ENCODE measurements at places on chromosomes 11 and 22.

- H3K4me1 ChIP-seq, result no peaks in the 10 kb centered on the region
- H3K4me3 ChIP-seq, result no peak overlapping the region
- H3K36me3 ChIP-seq, result no peaks in the 10 kb centered on the region
Measured at GRCh38 chr11:38384568-38384967, 1786.5 kb upstream of the RAG2 start.

- no peak overlapping the region for H3K4me3 ChIP-seq
- H3K36me3 ChIP-seq, result no peaks in the 10 kb centered on the region
- DNase-seq, result no peak
- peaks cover 24% of the 10 kb centered on the region for H3K27me3 ChIP-seq
- no peaks in the 10 kb centered on the region for H3K4me1 ChIP-seq
Measured at GRCh38 chr11:112817376-112817775, 143.8 kb upstream of the NCAM1 start.

GRCh38 chr22:30857791-30858190 lies 110.8 kb downstream of the MORC2 start:
- no peak overlapping the region for H3K27ac ChIP-seq
- H3K4me1 ChIP-seq, result no peaks in the 10 kb centered on the region
- no peaks in the 10 kb centered on the region for H3K27me3 ChIP-seq

DNA sequence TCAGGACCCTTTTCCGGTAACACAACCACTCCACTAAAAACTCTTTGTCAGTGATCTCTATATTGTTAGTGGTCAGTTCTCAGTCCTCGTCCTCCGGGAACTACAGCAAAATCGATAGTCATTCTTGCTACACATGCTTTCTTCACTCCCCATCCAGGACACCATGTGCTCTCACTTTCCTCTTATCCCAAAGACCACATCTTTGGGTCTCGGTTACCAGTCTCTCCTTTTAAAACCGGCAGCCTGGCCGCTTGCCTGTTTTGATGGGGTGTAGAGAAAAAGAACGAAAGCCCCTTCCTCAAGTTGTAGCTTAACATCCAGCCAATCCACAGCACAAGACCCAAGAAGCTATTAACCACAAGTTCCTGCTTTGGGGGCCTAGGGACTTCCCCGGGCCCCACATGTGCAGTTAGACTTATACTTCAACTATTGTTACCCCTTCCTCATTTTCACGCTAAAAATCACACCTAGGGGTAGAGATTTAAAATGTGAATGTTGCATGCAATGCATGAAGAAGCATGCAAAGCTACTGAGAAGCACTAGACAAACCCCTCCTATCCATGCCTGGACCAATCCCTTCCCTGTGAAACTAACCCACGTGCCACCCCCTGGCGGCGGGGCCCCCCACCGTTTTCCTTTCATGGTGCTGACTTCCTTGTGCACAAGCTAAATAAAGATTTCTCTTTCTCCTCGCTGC lies 1.5 kb upstream of the TOLLIP start:
- H3K27me3 ChIP-seq, result no peaks in the 10 kb centered on the region
- peaks cover 21% of the 10 kb centered on the region for H3K36me3 ChIP-seq
- DNase-seq, result no peak
- H3K4me3 ChIP-seq, result peak overlapping the region; percentile 81

GRCh38 chr11:100555931-100556330 lies 131.2 kb upstream of the ARHGAP42 start:
- no peaks in the 10 kb centered on the region for H3K27me3 ChIP-seq
- no peaks in the 10 kb centered on the region for H3K4me1 ChIP-seq
- H3K27ac ChIP-seq, result no peak overlapping the region
- no peak for DNase-seq
- H3K36me3 ChIP-seq, result peaks cover 1% of the 10 kb centered on the region

DNA sequence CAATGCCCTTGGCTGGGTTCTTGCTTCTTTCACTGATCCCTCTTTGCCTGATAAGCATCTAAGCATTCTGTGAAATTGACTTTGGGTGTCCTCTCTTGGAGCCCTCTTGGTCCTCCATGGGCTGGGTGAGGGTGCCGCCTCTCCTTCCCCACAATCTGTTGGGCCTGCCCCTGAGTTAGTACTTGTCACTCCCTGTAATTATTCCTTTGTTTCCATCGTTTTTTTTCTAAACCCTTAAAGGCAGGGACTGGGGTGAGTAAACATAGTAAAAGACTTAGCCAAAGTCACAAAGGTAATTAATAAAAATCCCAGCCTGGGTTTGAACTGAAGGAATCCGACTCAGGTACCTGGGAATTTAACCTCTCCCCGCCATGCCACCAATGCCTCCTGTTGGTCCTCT lies 188.1 kb downstream of the MYO18B start:
- H3K36me3 ChIP-seq, result no peaks in the 10 kb centered on the region
- no peak for DNase-seq
- no peak overlapping the region for H3K27ac ChIP-seq

DNA sequence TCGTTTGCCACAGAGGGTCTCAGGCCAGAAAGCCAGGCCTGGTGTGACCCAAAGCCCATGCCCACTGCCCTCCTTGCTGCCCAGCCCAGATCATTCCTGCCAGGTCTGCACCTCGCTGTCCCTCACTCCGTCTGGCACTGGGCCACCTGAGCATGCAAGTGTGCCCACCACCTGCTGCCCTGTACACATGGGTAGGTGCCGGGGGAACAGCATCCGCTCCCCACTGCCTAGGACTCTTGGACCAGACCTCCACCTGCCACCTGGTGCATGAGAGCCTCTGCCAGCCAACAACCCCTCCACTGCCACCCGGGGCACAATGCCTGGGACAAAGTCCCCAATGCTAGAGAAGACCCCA lies 12.5 kb downstream of the MGAT3 start:
- H3K27me3 ChIP-seq, result peaks cover 7% of the 10 kb centered on the region
- H3K27ac ChIP-seq, result no peak overlapping the region
- DNase-seq, result no peak
- H3K4me1 ChIP-seq, result peaks cover 14% of the 10 kb centered on the region
- no peak overlapping the region for H3K4me3 ChIP-seq

DNA sequence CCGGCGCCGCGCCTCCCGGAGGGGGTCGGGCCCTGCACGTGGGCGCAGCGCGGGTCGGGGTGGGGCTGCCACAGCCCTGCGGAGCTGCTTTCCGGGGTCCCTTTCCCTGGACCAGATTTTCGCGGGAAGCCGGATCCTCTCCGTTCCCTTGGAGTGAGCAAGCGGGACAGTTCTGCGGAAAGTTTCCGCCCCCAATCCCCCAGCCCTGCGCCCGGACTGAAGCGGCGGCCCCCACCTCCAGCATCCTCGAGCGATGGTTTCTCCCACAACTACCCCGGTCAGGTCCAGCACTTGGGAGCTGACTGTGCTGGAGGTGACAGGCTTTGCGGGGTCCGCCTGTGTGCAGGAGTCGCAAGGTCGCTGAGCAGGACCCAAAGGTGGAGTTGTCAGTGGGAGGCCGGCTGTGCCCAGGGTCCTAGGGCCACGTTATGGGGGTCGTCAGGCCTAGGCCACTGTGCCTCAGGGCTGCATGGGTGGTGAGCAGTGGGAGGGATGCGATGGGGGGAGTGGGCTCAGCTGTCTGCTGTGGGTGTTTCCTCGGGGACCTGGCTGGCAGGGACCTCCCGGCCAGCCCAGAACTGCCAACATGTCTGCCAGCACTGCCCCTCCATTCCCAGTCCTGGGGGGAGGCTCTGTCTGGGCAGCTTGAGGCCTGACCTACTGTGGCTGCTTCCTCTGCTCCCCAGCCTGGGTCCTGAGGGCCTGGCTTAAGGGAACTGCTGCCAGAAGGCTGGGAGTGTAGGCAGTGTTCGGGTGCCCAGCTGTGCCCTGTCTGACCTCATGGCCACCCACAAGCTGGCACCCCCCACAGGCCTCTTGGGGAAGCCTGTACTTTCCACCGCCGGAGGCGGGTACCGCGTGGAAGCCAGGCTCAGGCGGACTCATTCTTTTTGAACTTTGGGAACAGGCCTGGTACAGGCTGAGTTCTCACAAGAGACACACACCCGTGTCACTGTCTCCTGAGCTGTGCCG lies 726 bp downstream of the ST3GAL4 start:
- peaks cover 38% of the 10 kb centered on the region for H3K4me1 ChIP-seq
- DNase-seq, result no peak
- H3K27me3 ChIP-seq, result no peaks in the 10 kb centered on the region

DNA sequence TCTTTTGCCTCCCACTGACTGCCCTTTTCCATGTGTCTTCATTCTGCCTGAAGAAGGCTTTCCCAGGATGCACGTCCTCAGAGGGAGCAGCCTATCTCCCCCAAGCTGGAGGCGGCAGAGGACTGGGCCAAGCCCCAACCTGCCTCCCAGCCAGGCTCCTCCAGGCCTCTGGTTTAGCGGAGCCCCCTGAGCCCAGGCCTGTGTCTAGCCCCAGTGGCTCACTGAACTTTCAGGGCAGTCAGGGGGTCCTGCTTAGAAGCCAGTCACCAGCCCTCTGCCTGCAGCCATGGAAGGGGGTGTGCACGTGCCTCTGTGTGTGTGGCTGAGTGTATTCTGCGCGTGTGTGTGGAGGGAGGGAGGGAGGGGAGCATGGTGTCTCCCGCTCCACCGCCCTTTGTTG lies 10.4 kb upstream of the GRK2 start:
- peaks cover 66% of the 10 kb centered on the region for H3K36me3 ChIP-seq
- peaks cover 37% of the 10 kb centered on the region for H3K4me1 ChIP-seq
- no peak for DNase-seq

DNA sequence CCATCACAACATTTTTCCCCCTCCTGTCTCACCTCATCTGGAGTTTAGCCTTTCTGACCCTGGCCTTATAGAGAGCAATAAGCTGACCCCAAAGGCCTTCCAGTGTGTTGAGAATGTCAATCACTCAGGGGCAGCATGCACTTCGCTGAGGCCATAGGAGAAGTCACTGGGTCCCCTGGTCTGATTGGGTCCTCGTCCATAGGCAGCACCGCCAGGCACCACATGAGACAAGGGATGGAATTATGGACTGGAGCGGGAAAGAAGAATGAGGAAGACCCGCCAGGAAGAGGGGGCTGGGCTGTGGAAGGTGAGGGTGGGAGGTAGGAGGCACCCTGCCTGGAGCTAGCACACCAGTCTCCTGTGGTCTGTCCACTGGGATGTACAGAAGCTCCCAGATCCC lies 72.9 kb downstream of the DSCAML1 start:
- no peaks in the 10 kb centered on the region for H3K36me3 ChIP-seq
- H3K27me3 ChIP-seq, result peaks cover 21% of the 10 kb centered on the region
- no peak overlapping the region for H3K4me3 ChIP-seq
- no peaks in the 10 kb centered on the region for H3K4me1 ChIP-seq

DNA sequence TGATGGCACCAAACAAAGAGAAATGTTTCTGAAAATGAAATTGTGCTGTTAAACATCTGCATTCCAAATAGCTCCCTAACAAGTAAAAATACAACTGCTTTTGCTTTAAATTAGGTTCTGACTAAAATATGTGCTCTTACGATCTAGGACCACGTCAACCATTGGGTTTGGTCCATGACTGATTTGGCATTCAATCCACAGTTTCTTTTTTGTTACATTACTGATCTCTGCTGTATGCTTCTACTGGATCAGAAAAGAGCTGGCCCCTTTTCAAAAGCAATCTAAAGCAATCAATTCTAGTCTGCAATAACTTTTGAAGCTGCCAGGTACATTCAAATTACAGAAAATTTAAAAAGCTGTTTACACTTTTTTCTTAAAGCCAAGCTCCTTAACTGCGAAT lies 1047.1 kb upstream of the CCDC90B start:
- no peaks in the 10 kb centered on the region for H3K27me3 ChIP-seq
- no peaks in the 10 kb centered on the region for H3K36me3 ChIP-seq
- H3K4me3 ChIP-seq, result no peak overlapping the region
- DNase-seq, result no peak
- no peak overlapping the region for H3K27ac ChIP-seq

DNA sequence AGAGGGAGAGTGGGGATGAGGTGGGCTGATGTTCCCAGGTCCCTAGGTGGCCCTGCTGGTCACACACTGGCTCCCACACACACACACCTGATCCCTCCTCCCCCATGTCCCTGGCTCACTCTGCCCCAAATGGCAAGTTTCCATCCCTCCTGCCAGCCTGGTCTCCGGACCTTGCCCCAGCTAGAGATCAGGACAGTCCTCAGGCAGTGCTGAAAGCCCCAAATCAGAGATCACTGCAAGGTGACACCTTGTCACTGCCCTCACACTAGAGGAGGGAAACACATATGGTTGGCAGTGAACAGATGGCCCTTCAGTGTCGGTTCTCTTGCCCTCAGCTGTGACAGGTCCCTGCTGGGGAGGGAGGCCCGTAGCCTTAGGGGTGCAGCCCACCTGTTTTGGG lies 7.6 kb downstream of the TMPRSS5 start:
- H3K27me3 ChIP-seq, result no peaks in the 10 kb centered on the region
- no peaks in the 10 kb centered on the region for H3K36me3 ChIP-seq
- H3K4me1 ChIP-seq, result no peaks in the 10 kb centered on the region
- H3K4me3 ChIP-seq, result no peak overlapping the region

DNA sequence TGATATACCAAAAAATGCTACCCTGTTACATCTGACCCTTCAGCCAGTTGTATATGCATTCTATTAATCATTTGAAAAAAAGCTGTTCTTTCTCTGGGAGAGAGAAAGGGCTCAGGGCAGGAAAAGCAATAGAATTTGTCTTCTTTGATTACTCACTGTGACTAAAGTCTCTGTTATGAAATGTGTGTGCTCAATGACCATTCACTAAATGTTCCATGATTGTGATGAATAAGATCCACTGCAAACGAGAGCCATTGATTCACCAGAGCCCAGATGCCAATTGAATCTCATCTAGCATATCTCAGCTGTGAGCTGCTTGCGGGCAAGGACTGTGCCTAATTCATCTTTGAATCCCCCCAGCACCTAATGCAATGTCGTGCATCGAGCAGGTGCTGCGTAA lies 184.3 kb downstream of the OPCML start:
- no peak overlapping the region for H3K27ac ChIP-seq
- no peaks in the 10 kb centered on the region for H3K4me1 ChIP-seq
- DNase-seq, result no peak
- H3K4me3 ChIP-seq, result no peak overlapping the region

DNA sequence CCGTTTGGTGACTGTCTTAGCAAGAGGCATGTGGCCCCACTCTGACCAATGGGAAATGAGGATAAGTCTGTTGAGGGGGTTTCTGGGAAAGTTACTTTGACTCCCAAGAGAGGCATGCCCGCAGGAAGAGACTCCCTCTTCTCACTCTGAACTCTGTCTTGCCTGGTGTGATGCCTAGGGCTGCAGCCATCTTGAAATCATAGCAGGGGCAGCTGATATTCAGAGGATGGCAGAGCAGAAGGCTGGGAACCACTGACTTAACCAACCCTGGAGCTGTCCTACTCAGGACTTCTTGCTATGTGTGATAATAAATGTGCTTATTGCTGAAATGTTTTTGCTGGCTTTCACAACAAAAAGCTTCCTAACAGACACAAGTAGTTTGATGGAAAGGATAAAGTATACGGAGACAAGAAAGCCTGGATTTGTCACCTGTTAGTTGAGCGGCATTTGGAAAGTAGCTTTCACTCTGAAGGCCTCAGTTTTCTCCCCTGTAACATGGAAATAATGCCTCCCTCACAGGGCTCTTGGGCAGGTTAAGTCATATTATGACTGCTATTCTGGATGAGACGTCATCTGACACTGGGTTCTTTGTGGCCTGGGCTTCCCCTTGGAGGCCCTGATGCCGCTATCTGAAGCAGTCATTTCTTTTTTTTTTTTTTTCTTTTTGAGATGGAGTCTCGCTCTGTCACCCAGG lies 128.5 kb downstream of the CEP164 start:
- peaks cover 64% of the 10 kb centered on the region for H3K27me3 ChIP-seq
- H3K36me3 ChIP-seq, result no peaks in the 10 kb centered on the region
- no peak for DNase-seq
- H3K4me1 ChIP-seq, result no peaks in the 10 kb centered on the region
